Stimulated activated CD4-positive, alpha-beta T cell treated with anti-CD3 and anti-CD28 coated beads, Interleukin-1b, Interleukin-23, amount 100 ng/mL, for 1 hour (primary cell): ENCODE measurements at places on chromosomes 7 and 10.

- no peak for DNase-seq
Observed at GRCh38 chr10:48804740-48805182, 120.1 kb downstream of the WDFY4 start.

- DNase-seq = no peak
Observed at GRCh38 chr7:66558660-66559465, 69.8 kb upstream of the KCTD7 start.

- no peak for DNase-seq
Observed at GRCh38 chr7:29282819-29283414, 88.3 kb downstream of the CHN2 start.

GRCh38 chr10:70162151-70162891, 8.0 kb downstream of the SAR1A start:
- no peak for DNase-seq
